ENCODE measurements at places on chromosomes 1 and 21. TPM values are rescaled to one million over a fixed set of nuclear protein-coding genes. Genes with fewer than 3 reads are reported as not detected.

The OVAAL gene
- not detected for total RNA-seq

DNA sequence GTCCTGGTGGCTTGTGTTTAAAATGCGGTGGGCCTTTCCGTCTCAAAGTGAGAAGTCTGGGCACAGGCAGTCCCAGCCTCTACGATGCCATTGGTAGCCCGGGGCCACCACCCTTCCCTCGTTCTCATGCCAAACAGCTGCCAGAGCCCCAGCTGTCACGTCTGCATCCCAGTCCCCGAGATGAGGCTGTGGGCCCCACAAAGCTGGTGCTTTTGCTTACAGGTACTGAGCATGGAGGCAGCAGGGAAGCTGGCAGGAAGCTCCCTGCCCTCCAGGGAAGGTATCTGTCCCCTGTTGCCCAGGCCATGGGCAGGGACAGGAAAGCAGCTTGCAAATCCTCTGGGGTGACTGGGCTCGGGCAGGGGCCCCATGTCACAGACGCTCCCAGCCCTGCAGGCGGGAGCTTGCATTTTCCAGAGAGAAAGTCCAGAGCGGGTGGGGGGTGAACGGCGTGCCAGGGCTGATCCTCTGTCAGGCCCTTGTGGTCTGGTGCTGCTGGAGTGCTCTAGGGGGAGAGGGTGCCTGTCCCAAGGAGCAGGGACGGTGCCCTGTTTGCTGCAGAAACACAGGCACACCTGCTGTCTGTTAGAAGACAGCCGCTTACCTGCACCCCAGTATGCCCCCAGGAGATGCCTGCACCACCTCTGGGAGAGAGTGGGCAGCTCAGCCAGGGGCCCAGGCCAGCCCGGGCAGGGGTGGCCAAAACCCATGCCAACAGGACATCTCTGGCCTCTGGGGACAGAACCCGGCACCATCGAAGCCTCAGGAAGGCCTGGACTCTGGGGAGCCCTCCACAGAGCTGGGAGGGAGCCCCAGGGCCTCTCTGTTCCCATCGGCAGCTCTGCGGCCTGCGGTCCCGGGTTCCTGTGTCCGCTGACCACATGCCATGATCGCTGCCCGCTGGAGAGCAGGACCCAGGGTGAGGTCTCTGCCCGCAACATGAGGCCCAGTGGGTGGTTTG is 45.9 kb downstream of the SLX9 start:
- H3K4me3 ChIP-seq = no peak overlapping the region
- H3K36me3 ChIP-seq = no peaks in the 10 kb centered on the region
- H3K27me3 ChIP-seq = no peaks in the 10 kb centered on the region
- no peak overlapping the region for H3K27ac ChIP-seq
- no peaks in the 10 kb centered on the region for H3K4me1 ChIP-seq

- H3K27ac ChIP-seq = no peak overlapping the region
- 0 out of 2 replicates have a peak, but pooled peaks cover under 1% of the 10 kb centered on the region for H3K4me1 ChIP-seq
- H3K36me3 ChIP-seq = no peaks in the 10 kb centered on the region
- no peak overlapping the region for H3K4me3 ChIP-seq
- DNase-seq = no peak
- H3K27me3 ChIP-seq = peaks cover 6% of the 10 kb centered on the region
These were observed 7.2 kb downstream of the C1orf115 start for GRCh38 chr1:220697326-220697725.

The IL22RA1 gene
- total RNA-seq = not detected

DNA sequence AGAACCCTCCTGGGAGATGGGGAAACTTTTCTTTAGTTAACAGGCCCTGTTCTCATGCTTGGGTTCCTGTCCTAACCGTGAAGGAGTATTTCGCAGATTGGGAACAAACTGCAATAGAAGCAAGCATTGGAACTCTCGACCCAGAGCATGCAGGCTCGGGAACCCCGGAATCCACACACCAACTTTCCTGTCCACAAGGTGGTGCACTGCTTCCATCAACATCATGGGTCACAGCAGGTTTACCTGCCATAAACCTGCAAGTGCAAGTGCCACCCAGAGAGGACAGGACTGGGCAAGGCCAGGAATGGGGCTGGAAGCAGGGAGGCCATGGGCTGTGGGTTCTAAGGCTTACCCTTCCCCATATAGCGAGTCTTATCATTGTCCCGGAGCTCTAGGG is 6.9 kb downstream of the ENO1 start:
- peak overlapping the region; percentile 80 for H3K27ac ChIP-seq
- H3K4me1 ChIP-seq = peaks cover 40% of the 10 kb centered on the region
- peaks cover 94% of the 10 kb centered on the region for H3K36me3 ChIP-seq
- H3K4me3 ChIP-seq = no peak overlapping the region
- peak; percentile 57 for DNase-seq
- no peaks in the 10 kb centered on the region for H3K27me3 ChIP-seq

DNA sequence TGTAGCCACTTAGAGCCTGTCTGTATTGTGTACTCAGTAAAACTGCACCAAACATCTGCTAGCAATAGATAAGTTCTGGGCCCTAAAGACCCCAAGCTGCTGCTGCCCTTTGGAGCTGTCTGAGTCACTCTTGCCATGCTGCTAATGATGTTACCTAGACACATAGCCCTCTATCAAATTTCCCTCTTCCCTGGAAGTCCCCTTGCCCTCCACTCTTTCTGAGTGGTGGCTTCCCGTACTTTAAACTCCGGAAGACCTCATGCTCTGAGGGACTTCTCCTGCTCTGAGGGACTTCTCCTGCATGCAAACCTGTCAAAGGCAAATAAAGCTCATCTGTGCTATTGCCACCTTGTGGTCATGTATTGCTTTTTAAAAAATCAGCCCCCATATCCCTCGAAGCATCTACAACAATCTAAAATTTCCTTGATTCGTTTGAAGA is 34.0 kb downstream of the FH start:
- no peak overlapping the region for H3K4me3 ChIP-seq
- peak; percentile 59 for DNase-seq
- no peaks in the 10 kb centered on the region for H3K27me3 ChIP-seq
- no peaks in the 10 kb centered on the region for H3K4me1 ChIP-seq

DNA sequence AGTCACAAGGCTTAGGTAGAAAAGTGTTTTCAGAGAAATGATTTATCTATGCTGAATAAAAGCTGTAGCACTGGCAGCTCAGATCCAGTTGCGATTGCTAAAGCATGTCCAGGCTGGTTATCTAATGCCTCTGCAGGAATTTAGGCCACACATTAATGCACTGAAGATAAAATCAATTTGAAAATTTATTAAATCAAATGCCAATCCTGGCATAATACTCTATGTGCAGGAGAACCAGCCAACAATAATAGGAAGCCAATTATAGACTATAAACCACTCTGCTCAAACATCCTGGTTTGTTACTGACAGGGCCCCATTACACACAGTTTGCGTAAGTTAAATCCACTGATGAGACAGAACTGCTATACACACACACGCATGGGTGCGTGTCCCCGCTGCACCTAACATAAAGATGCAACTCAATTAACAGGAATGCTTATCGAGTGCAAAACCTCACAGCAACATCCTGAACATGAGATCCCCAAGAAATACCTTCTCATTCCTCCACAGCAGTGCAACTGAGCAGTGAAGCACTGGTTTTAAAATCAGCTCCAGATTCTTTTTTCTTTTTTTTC is 40.6 kb downstream of the PTP4A2 start:
- H3K36me3 ChIP-seq = no peaks in the 10 kb centered on the region
- H3K4me1 ChIP-seq = no peaks in the 10 kb centered on the region
- H3K4me3 ChIP-seq = no peak overlapping the region

DNA sequence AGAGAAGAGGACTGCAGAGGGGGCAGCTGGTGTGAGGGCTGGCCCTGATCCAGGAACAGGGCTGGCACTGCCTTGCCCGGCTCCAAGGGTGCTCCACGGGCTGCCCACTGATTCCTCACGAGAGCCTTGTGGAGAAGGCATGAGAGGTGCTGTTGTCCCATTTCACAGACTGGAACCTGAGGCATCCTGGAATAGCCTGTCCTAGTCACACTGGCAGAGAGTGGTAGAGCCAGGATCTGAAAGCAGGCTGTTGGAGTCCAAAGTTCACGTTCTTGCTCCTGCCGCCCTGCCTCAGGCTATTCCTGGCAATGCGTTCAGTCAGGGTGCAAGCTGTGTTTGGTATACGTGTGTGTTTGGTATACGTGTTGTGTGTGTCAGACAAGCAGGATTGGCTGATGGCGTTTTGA is 1.8 kb downstream of the RER1 start:
- H3K4me3 ChIP-seq = no peak overlapping the region
- H3K4me1 ChIP-seq = no peaks in the 10 kb centered on the region
- no peak overlapping the region for H3K27ac ChIP-seq
- no peaks in the 10 kb centered on the region for H3K27me3 ChIP-seq
- no peaks in the 10 kb centered on the region for H3K36me3 ChIP-seq

- H3K4me3 ChIP-seq = no peak overlapping the region
- peaks cover 41% of the 10 kb centered on the region for H3K4me1 ChIP-seq
- H3K36me3 ChIP-seq = no peaks in the 10 kb centered on the region
- H3K27me3 ChIP-seq = no peaks in the 10 kb centered on the region
These were observed 140.1 kb upstream of the NFIA start for GRCh38 chr1:60942291-60942690.

The PLEKHN1 gene
- total RNA-seq = 2.2 TPM

The RPTN gene
- not detected for total RNA-seq

The RNU1-1 gene
- total RNA-seq = under 0.01 TPM

The GPR61 gene
- total RNA-seq = not detected

DNA sequence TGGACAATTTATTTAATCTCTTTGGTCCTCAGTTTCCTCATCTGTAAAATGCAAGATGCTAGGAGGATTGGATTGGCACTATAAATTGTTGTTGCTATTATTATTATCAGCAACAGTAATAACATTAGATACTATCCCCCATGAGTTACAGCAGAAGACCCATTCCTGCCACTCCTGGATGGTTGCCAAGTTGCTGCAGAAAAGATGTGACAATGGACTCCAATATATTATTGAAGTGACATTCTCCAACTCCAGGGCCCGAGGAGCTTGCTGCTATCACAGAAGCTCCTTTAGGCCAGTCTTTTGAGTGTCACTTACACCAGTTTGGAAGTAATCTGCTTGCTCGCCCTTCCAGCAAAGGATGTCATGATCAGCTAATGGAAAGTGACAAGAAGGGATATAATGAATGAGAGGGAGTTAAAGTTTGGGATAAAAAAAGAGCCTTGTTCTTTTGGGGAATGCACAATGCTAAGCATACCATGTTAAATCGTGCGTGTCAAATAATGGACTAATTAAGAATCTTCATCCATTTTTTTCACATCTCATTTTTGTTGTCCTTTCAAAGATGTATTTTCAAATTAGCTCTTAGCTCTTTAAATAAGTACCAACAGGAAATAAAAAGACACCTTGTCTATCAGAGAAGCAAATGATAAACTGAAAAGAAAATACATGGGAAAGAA is 19.5 kb upstream of the PROX1 start:
- H3K27ac ChIP-seq = no peak overlapping the region
- no peaks in the 10 kb centered on the region for H3K27me3 ChIP-seq
- DNase-seq = no peak
- H3K4me1 ChIP-seq = no peaks in the 10 kb centered on the region
- H3K36me3 ChIP-seq = no peaks in the 10 kb centered on the region

DNA sequence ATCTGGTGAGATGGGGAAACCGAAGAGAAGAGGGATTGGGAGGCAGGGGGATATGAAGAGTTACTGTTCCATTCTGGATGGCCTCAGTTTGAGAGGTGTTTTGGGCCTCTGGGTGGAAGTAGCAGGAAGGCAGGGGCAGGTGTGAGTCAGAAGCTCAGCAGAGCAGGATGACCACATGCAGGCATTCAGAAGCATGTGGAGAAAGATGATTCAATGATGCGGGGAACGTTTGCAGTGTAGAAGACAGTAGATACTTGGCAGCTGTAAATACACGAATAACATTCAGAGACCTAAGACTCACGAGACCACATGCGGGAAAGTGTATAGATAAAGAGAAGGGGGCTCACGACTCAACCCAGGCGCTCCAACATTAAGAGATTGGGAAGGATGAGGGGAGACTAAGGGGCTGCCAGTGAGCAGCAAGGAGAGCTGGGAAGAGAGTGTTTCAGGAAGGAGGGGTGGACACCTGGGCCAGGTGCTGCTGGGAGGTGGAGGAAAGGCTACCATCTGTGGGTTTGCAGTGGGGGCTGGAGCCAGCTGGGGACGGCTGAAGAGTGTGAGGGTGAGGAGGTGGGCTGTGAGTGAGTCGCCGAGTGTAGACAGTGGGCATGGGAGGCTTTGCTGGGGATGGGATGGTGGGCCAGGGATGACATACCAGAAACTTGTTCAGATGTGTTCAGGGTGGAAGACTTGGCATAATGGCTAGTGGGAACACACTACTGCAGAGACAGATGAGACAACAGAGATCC is 5.8 kb upstream of the EPS8L3 start:
- no peaks in the 10 kb centered on the region for H3K36me3 ChIP-seq
- no peaks in the 10 kb centered on the region for H3K27me3 ChIP-seq
- no peak overlapping the region for H3K4me3 ChIP-seq
- DNase-seq = no peak

The DMBX1 gene
- total RNA-seq = not detected

DNA sequence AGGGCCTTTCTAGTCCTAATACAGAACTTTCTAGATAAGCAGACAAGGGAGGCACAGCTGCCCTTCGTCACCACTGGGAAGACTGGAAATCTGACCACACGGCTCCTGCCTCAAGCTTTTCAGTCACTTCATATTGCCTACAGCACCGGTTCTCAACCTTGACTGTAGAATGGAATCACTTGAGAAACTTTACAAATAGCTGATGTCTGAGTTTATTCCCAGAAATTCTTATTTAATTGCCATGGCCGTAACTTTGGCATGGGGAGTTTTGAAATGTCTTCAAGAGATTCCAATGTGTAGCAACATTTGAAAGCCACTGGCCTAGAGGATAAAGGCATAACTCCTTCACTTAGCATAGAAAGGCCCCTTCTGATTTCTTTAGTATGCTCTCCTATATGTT is 42.4 kb upstream of the STMN1 start:
- no peak overlapping the region for H3K4me3 ChIP-seq
- no peak for DNase-seq
- no peaks in the 10 kb centered on the region for H3K36me3 ChIP-seq
- no peaks in the 10 kb centered on the region for H3K27me3 ChIP-seq
- no peaks in the 10 kb centered on the region for H3K4me1 ChIP-seq
- no peak overlapping the region for H3K27ac ChIP-seq

The EDARADD gene
- 4.4 TPM for total RNA-seq

The TMEM52 gene
- total RNA-seq = 13.4 TPM

- no peak for DNase-seq
- no peak overlapping the region for H3K4me3 ChIP-seq
- H3K4me1 ChIP-seq = no peaks in the 10 kb centered on the region
- H3K27me3 ChIP-seq = no peaks in the 10 kb centered on the region
These were observed 9.8 kb downstream of the RGS18 start for GRCh38 chr1:192167911-192168700.

- peaks cover 12% of the 10 kb centered on the region for H3K4me1 ChIP-seq
- H3K27ac ChIP-seq = peak overlapping the region; percentile 95
- no peaks in the 10 kb centered on the region for H3K27me3 ChIP-seq
- H3K4me3 ChIP-seq = peak overlapping the region; percentile 77
These were observed 1.1 kb upstream of the RPRD2 start for GRCh38 chr1:150362721-150363425.

The GPR37L1 gene
- not detected for total RNA-seq

DNA sequence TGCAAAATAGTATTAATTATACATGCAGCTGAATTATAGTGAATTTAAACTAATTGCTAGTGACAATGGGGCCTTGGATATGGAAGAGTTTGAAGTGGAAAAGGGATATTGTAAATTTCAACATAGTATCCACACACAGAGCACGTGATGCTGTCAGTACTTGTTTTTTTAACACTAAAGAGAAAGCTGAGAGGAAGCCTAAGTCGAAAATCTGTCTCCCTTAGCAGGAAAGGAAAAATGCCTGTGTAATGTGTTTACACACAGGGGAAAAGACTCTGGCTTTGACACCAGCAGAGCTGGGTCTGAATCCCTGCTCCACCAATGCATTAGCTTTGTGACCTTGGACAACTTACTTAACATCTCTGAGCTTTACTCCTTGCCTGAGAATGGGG is 42.6 kb downstream of the PCSK9 start:
- peaks cover 34% of the 10 kb centered on the region for H3K36me3 ChIP-seq
- no peak for DNase-seq
- H3K27me3 ChIP-seq = no peaks in the 10 kb centered on the region
